ENCODE measurements at places on chromosomes 5 and 9.

DNA sequence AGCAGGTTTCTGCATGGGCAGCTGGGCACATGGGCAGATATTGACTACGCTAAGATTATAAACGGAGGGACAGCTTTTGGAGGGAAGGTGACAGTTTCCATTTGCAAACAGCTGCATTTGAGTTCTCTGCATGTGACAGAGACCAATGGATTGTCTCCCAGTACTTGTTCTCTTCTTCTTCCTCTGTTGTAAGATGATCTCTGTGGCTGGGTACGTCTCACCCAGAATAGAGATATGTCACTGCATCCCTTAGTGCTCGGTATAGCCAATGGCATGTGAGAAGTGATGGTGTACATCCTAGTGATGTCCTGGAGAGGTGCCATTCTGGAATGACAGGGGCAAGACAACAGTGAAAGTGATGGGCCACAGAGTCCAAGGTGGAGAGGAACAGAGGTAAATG lies 171.3 kb downstream of the CFAP90 start:
- DNase-seq = no peak

DNA sequence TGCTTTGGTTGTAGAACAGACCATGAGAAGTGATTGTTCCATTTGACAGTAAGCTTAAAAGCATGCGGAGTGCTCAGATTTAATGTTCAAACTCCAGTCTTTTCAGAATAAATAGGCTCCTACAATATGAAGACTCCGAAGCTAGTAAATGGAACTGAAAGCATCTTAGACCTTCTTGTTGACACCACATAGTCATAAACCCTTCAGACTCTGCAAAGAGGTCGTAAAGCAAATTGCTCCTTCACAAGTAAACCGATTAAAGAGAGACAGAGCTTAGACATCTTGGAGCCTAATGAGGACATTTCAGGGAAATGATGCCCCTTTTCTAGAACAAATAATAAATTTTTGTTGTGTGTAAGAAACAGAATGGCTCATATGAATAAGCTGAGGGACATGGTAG lies 511.0 kb upstream of the RIOK2 start:
- no peak for DNase-seq

DNA sequence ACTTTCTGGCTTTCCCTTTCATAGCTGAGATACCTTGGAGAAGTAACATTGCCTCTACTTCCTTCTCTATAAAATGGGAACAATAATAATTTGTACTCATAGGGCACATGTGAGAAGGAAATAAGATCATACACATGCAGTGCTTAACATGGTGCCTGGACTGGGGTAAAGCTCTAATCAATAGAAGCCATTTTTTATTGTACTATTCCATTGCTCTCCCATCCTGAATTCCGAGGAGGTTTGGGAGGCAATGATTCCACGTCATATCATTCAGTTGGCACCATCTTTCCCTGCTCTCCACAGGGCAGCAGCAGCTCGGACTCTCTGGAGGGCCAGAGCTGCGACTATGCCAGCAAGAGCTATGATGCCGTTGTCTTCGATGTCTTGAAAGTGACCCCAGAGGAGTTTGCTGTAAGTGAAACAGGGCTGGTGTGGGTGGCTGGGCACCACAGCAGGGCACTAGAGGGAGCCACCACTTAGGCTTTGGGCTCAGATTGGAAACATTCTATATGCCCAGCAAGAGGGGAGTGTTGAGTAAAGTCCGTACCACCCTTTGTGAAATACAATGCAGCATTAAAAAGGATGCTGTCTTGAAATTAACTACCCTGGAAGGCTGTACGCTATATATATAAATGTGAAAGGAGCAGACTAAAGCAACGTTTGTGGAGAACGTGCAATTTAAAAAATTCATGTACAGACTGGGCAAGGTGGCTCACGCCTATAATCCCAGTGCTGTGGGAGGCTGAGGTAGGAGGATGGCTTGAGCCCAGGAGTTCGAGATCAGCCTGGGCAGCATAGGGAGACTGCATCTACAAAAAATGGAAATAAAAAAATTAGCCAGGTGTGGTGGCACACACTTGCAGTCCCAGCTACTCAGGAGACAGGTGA lies 51.2 kb downstream of the RALGPS1 start:
- peak; percentile 41 for DNase-seq

- DNase-seq = no peak
Observed at GRCh38 chr9:110173322-110173642, 34.7 kb downstream of the C9orf152 start.

GRCh38 chr5:78746021-78746770 lies 97.6 kb upstream of the LHFPL2 start:
- no peak for DNase-seq

GRCh38 chr5:33182986-33183385 lies 257.8 kb upstream of the TARS1 start:
- no peak for DNase-seq

DNA sequence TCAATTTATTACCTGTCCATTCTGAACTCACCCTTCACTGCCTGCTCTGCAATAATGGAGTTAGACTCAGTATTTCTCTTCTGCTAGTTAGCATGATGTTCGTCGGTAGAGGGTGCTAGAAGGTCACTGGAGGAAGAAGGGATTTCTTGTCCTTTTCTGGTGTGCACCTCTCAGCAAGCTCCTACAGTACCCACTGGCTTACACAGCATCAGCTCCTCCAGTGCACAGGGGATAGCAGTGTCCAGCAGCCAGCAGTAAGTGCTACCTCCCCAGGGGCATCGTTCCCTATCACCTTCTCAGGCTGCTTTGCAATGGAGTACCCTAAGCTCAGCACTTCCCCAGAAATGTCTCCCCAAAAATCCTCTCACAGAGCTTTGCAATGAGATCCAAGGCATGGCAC lies 45.9 kb upstream of the APC start:
- DNase-seq = no peak

DNA sequence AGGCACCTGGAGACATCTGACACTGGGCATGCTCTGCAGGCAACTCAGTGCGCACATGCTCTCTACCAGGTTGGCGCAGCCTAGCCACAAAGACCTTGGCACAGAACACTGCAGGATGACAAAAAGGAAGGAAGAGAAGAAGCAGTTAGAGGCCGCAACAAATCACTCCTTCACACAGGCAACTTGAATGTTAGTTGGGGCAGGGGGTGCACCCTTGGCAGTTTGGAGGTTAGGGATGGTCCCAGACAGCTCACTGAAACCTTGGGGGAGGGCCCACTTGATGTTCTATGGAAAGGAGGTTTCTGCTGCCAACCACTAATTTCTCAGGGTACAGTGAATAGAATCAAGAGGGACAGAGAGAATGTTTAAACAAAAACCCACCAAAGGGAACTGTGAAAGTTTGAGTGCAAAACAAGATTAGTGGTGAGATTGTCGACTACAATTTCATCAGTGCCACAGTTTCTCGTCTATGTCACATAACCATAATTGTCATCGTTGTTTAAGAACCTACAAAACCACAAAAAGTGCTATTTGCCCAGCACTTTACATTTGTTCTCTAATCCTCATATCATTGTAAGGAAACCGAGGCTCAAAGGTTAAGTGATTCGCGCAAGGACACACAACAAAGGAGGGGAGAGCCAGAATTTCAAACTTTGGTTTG lies 48.7 kb downstream of the FBXW11 start:
- DNase-seq = peak; percentile 69

- DNase-seq = no peak
Observed at GRCh38 chr5:147836439-147836838, 5.0 kb upstream of the SPINK1 start.

DNA sequence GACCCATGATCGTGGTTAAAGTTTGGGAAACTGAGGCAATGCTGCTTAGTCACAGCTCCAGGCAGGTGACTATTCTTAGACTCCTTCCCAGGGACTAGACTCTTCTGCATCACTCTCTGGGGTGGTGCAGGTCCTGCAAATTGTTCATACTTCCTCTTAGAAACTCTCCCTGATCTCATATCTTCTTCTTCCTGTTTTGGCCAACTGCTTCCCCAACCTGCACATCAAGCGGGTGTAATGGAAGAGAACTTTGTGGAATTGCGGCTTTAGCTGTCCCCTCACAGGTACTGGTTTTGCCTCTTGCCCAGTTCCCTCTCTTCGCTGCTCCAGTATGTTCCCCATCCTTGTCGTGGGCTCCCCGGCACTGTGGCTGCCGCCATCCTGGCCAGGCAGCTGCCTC lies 111.5 kb upstream of the CTSL start:
- DNase-seq = no peak

DNA sequence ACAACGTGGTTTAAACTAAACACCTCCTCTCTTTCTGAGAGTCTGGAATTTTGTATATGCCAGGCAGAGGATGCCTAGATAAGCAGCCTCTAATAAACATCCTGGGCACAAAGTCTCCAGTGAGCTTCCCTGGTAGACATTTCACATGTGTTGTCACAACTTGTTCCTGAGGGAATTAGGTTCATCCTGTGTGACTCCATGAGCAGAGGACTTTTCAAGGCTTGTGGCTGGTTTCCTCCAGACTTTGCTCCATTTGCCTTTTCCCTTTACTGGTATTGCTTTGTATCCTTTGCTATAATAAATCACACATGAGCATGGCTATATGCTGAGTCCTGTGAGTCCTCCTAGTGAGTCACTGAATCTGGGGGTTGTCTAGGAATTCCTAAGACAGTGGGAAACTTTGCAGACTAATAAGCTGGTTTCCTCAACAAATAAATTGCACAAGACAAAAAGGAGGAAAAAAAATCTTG lies 77.4 kb downstream of the NR2F1-AS1 start:
- no peak for DNase-seq

DNA sequence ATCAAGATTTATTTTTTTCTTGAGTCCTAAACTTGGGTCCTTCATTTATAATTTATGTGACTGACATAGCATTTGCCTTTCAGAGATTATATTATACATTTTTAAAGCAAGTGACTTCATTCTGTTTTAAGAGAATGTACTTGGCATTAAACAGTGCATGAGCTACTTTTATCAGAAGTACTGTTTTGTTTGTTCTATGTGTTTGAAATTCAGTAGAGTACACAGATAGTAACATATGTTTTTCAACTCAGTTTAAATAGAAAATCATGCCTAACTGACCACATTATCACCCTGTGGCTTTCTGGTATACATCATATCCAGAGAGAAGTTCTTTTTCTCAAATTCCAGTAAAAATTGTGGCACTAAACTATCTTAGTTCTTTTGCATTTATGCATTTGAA lies 335.3 kb upstream of the CDH18 start:
- DNase-seq = no peak

DNA sequence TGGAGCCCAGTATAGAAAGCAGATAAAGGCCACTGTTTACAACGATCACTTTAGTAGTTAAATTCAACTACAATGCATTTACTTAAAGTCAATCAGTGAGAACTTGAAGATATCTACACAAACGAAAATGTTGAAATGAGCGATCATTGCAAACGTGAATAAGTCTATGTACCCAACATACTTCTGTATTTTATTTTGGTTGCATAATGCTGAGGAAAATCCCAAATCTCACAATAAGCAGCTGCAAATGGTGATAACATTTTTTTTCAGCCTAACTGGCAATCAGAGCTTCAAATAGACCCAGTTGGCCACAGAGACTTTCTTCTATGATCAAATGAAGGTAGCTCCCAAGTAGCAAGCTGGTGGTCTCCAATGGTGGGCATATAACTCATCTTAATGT lies 32.1 kb downstream of the PDGFRB start:
- DNase-seq = no peak

GRCh38 chr9:76887003-76887821 lies 18.7 kb downstream of the PRUNE2 start:
- no peak for DNase-seq

DNA sequence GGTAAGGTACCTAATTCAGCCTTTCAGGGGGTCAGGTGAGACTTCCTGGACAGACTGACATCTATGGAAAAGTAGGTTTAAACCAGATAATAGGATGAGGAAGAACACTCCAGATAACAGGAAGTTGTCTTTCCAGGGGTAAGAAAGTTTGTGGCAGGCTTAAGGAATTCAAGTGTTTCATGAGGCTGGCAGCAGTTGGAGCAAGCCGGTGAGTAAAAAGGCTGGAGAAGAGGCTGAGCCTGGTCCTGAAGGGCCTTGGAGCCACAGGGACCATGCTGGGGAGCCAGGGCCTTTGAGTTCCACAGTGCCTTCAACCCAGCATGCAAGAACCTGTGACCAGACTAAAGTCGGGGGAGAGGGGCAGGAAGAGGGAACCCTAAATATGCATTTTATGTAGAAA lies 353.4 kb downstream of the SPOCK1 start:
- no peak for DNase-seq

DNA sequence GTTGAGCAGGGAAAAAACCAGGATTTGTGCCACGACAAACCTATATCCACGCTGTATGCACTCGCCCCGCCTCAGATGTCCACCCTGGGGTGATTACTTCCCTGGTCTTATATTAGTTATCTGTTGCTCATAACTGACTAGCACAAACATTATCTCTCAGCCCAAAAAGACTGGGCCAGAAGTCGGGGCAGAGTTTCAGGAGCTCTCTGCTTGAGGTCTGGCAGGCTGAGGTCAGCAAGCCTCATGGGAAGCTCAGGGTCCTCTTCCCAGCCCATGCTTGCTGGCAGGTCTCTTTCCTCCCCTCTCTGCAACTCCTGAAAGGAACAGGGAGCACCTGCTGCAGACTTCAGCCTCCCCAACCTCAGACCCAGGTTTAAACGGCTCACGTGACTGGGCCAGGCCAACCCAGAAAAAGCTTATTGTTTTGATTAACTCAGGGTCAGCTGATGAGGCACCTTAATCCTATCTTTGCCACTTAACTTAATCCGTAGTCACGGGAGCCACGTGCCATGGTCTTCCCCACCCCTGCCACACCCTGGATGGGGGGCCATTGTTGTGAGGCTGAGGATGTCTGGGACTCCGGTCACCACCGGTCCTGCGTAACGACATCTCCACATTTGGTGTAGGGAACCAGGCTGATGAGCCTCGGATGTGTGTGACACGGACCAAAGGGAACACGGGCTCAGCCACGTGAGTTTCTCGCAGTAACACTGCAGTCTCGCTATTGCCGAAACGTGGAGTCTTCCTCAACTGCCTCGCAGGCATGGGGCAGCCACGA lies 123.7 kb upstream of the IRX4 start:
- DNase-seq = no peak

GRCh38 chr5:132474131-132474723 lies 16.3 kb downstream of the IRF1 start:
- no peak for DNase-seq

DNA sequence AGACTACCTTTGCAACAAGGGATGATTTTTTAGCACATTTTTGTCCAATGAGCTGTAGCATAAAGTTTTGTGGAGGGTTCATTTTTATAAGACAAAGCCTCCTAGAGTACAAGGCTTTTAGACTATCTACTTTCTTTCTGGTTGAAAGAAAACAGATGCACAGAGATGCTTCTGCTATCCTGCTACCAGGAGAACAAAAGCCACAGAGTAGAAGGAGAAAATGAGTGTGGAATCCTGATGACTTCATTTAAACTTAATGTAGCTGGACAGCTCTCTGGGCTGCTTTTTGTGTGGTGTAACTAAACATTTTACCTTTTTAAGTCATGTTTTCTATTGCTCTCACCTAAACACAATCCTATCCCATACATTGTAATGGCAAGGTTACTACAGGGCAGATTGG lies 1009.4 kb downstream of the TLE1 start:
- DNase-seq = no peak

GRCh38 chr5:107990881-107991810 lies 320.4 kb upstream of the EFNA5 start:
- DNase-seq = no peak

DNA sequence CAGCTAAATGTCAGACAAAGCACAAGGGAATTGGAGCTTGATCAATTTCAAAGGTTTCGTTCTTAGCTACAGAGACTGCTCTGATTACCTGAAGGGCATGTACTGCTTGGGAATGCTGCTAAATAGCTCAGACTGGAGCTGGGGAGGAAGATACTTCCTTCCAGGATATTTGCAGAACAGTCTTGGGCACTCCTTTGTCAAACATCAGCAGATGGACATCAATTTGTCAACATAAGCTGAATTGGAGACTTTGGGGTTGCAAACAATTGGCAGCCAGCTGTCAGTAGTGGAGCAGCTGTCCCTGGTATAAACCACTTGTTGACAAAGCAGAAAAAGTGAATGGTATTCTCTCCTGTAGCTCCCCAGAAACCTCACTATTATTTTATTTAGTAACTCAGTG lies 182.0 kb downstream of the CCDC192 start:
- DNase-seq = no peak
